SW480 (cell line): ENCODE measurements at places on chromosomes 3 and 15.

GRCh38 chr15:60044636-60045270 is 40.6 kb downstream of the FOXB1 start:
- no peak for DNase-seq

DNA sequence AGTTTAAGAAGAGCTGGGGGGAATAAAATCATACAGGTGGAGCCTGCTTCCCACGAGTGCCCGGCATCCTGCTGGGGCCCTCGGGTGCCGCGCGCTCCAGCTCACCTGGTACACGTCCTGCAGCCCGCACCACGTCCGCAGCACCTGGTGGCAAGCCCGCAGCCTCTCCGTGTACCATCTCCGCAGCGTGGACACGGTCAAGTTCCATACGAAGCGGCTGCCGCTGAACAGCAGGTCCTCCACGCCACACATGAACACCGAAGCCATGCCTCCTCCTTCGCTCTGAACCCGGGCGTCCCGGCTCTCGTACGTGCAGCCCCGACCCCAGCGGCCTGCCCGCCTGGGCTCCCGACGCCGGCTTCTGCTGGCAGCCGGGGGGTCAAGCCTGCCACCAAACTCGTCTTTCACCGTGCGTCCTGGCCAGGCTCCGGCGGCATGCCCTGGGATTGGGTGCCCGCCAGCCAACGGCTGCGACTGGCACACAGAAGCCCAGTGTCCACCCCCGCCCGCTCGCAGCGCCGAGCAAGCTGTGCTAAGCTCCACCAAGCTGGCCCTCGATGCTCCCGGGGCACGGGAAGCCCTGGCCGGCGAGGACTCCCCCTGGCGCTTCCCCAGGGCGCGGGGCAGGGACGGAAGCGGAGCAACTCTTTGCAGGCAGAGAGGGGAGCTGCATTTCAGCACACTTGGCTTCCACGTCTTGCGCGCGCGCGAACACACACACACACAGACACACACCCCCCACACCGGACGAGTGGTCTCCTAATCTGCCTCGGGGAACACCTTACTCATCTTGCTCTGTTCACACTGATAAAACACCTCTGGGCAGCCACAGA is at the start of gene FRMD4B:
Gene FRMD4B (minus strand): TSS at position 366 of the 833 bp plus-strand sequence. CDS start 99 bp downstream, at position 267.
- peak; percentile 64 for DNase-seq

GRCh38 chr3:149936812-149937230 is 33.9 kb downstream of the PFN2 start:
- peak; percentile 36 for DNase-seq

- DNase-seq = peak; percentile 36
These were observed 1.0 kb upstream of the PCBP4 start for GRCh38 chr3:51968170-51968775.

DNA sequence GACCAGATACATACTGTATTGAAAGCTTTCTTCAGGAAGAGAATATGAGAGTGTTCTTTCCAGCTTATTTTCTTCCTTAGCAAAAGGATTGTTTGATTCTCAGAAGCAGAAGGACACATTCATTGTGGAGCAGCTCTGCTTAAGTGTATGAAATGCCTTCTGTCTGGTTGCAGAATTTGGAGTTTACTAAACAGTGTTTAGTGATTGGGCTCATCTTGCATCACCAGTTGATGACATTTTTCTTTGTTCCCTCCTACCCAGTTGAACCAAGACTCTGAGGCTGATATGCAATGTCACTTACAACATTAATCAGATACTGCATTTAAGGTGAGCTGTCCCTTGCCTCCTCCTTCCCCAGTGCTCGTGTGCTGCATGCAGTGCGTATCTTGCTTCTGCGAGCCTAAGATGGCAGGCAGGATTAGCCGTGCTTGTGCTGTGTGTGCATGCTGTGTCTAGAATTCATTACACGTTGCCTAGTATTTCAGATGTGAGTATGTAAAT is 18.4 kb downstream of the ZBTB38 start:
- no peak for DNase-seq

- DNase-seq = no peak
These were observed 14.7 kb downstream of the PCYT1A start for GRCh38 chr3:196272826-196273225.

- no peak for DNase-seq
These were observed 82.2 kb upstream of the BOC start for GRCh38 chr3:113129168-113129567.

GRCh38 chr3:112446343-112446742 is 52.9 kb downstream of the BTLA start:
- no peak for DNase-seq

GRCh38 chr15:30953731-30954378 is 37.6 kb downstream of the MTMR10 start:
- peak; percentile 24 for DNase-seq

GRCh38 chr3:62500556-62501288 is 127.4 kb upstream of the FEZF2 start:
- DNase-seq = no peak

GRCh38 chr3:65953881-65954733 is 84.6 kb downstream of the MAGI1 start:
- DNase-seq = peak; percentile 67

- DNase-seq = no peak
These were observed 8.4 kb upstream of the RPS17 start for GRCh38 chr15:82548700-82549099.

DNA sequence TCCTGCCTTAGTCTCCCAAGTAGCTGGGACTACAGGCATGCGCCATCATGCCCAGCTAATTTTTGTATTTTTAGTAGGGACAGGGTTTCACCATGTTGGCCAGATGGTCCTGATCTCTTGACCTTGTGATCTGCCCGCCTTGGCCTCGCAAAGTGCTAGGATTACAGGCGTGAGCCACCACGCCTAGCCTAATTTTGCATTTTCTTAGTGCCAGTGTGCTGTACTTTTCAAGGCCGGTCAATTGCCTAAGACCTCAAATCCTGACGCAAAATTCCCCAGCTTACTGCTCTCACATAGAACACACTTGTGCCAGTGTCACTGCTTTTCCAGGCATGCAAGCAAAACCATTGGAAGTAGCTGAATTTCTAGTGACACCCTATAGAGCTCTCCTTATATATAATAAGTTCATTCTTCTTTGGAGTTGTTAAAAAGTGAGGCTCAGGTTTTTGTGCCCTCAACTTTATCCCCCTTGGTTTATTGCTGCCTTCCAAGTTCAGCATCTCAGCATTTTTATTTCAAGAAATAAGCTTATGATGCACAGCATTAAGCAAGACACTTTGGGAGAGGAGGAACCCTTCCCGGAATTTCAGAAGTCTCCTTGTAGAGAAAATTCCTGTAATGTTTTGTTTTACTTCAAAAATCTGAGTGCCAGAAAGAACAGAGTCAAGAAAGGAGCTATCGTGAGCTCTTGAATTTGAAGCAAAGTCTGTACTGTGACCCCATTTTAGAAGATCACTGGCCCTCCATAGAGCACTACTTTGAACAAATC is 93.2 kb downstream of the FILIP1L start:
- DNase-seq = no peak

DNA sequence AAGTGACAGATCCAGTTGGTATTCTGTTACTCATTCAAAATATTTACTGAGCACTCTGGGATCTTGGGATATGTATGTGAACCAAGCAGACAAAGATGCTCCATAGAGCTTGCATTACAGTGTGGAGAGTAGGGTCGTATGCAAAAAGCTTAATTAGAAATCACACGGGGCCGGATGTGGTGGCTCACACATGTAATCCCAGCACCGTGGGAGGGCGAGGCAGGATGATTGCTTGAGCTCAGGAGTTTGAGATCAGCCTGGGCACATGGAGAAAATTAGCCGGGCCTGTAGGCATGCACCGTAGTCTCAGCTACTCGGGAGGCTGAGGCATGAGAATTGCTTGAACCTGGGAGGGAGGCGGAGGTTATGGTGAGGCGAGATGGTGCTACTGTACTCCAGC is 68.7 kb upstream of the MB21D2 start:
- DNase-seq = no peak

DNA sequence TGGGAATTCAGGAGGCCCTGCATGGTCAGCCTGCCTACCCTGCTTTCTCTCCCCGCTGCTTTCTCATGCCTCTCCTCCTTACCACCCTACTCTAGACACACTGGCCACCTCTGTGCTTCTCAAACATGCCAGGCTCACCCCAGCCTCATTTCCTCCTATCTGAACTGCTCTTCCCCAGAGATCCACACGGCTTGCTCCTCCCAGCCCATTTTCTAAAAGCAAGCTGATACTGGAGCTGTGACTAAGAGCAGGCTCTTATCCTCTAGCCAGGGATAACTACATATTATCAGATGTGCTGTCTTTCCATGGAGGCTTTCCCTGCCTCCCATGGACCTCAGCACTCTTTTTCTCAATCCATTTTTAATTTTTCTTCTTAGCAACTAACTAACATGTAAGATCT is 85.9 kb downstream of the BOC start:
- no peak for DNase-seq
